Hypothalamus (tissue), 51 donors: ENCODE measurements at places on chromosomes 5 and 9.

- DNase-seq, result no peak
Measured at GRCh38 chr9:37215830-37216229, 95.5 kb downstream of the ZCCHC7 start.

DNA sequence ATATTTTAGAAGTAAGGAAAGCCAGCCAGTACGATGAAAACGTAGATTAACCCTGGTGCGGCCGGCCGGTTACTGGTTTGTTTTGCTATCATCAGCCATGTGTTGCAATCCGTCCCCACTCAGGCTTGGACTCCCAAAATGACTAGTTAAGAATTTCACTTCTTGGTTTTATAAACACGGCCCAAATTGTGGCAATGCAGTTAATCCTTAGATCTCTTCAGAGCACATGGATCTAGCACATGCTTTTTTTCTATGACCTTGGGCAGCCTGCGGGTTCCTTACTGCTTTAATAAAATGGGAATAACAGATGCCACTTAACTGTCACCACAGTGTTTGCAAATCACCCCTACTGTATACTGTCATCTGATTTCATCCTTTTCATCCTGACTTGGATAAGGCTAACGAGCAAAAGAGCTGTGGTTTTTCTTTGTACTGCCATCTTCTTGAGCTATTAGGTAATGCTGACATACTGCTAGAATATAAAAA, 1.5 kb downstream of the NDFIP1 start:
- no peak for DNase-seq

DNA sequence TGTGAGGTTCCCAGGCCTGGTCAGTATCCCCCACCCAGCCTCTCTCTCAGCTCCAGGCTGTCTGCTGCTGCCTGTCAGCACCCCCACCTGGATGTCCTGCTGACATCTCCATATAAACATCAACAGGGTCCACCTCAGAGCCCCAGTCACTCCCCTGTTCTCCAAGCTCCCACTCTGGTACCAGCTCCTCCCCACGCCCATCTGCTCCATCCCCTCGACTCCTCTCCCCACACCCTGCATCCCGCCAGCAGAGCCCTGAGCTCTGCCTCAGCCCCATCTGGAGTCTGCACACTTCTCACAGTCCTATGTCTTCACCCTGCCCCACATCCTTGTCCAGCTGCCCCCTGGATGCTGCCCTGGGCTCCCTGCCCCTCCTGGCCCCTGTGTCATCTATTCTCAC, 67.7 kb upstream of the LRRTM2 start:
- DNase-seq, result no peak

GRCh38 chr5:160899735-160900134, 47.7 kb upstream of the ATP10B start:
- DNase-seq, result no peak

DNA sequence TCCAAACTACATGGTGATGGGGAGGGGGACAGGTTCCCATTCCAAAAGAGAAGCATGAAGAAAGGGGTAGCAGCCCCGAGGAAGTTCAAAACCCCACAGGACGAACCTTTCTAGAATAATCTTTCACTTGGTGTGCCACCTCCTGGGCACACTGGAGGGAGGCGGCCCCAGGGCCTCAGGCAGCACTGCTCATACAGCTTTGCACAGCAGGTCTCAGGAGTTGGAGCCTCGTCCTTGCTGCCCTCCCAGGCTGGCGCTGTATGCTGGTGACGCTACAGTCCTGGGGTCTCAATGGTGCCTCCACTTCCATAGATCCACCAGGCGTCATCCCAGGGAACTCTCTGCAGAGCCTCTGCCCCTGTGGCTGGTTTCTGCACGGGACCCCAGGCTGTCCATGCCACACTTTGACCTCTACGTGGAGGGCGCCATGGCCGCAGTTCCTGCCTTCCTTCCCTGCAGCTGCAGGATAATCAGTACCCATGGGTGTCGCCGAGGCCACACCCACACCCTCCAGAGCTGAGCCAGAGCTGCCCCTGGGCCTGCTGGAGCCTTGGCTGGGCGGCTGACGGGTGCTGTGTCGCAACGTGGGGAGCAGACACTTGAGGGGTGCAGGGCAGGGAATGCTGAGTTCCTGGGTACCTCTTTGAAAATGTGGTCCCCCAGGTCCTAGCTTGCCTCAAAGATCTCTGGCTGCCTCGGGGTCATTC, 95.3 kb downstream of the COL5A1 start:
- DNase-seq, result no peak

GRCh38 chr9:76964612-76965011, 54.8 kb upstream of the FOXB2 start:
- DNase-seq, result no peak

GRCh38 chr5:177992466-177992865, 3.6 kb downstream of the PROP1 start:
- no peak for DNase-seq

DNA sequence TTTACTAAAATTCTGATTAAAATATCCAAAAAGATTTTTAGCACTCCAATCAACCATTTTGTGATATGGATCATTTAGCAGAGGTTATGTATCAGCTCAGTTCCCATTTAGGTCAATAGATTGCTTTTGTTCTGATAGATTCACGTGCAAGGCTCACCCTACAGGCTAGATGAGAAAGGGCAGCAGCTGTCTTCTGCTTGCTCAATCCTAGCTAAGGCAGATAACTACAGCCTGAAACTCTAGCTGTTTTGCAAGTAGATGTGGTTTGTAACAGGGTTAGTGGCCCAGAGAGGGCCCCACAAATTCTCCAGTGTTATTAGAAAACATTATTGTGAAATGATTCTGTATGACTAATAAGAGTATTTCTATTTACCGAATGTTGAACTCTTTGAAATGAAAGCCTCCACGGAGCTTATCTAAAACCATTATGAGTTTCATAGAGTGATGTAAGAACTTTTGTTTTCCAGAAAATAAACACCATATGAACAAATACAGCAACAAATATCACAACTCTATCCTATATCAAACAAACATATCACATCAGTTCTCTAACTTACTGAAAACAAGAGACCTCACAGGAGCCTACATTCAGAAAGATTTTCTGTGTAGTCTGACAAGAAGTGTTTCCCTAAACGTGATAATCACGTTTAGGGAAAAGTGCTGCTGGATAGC, 841.9 kb upstream of the ACO1 start:
- no peak for DNase-seq

GRCh38 chr9:135584371-135584770, 22.8 kb downstream of the PAEP start:
- DNase-seq, result no peak

GRCh38 chr9:35741740-35742139, 7.3 kb downstream of the GBA2 start:
- DNase-seq, result no peak

- no peak for DNase-seq
Measured at GRCh38 chr9:10127867-10128266, 484.9 kb downstream of the PTPRD start.

DNA sequence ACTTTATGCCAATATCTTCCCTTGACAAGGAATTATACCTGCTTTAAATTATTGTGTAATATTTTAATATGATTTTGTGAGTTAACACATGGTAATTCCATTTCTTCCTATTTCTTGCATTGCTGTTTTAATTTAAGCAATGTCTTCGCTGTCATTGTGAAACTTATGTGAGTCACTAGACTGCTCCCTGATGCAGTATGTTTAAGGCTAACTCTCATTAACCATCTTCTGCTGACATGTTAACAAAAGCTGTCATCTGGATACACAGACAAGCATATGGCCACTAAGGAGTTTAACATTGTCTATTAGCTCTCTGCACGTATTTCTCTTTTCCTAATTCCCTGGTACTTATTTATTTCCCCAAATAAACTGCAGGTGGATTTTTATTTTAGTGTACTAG, 980.8 kb upstream of the CTNND2 start:
- DNase-seq, result no peak

- DNase-seq, result no peak
Measured at GRCh38 chr5:34488984-34489383, 167.1 kb upstream of the RAI14 start.

GRCh38 chr5:170560938-170561337, 57.1 kb downstream of the KCNIP1 start:
- no peak for DNase-seq

DNA sequence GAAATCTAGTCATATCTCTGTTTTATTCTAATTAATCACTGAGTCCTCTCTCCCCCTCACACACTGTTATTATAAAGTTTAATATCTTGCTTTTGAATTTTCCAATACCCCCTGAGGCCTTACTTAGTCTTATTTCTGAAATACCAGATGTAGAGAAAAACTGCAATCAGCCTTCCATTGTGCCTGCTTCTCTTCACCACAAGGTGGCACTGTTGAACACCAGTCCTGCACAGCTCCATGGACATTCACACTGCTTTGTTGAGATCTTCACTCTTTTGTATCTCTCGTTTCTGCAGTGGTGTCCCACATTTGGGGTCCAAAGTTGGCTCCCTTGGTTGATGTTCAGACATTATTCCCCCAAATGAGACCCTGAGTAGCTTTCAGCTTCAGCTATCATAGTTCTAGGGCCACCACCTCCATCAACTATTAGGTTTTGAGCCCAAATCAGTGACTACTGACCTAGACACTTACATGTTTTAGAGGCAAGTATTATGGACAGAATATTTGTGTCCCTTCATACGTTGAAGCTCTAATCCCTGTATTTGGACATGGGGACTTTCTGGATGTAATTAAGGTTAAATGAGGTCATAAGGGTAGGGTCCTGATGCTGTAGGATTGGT, 24.3 kb downstream of the BOD1 start:
- DNase-seq, result no peak

DNA sequence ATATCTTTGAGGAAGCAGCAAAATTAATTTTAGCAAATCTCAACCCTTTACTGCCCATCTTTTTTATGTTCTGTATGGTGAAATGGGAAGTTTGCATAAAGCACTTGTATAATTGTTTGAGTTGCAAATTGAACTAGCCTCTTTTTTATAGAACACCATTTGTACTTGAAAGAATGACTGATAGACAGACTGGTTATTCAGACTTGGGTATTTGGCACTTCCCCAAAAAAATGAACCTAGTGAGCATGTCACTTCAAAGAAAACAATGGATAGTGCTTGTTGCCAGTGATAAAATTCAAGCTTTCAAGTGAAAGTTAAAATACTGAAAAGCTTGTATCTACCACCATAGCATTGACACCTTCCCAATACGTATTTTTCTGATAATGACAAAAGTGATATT, 115.8 kb downstream of the ERCC6L2 start:
- DNase-seq, result no peak

DNA sequence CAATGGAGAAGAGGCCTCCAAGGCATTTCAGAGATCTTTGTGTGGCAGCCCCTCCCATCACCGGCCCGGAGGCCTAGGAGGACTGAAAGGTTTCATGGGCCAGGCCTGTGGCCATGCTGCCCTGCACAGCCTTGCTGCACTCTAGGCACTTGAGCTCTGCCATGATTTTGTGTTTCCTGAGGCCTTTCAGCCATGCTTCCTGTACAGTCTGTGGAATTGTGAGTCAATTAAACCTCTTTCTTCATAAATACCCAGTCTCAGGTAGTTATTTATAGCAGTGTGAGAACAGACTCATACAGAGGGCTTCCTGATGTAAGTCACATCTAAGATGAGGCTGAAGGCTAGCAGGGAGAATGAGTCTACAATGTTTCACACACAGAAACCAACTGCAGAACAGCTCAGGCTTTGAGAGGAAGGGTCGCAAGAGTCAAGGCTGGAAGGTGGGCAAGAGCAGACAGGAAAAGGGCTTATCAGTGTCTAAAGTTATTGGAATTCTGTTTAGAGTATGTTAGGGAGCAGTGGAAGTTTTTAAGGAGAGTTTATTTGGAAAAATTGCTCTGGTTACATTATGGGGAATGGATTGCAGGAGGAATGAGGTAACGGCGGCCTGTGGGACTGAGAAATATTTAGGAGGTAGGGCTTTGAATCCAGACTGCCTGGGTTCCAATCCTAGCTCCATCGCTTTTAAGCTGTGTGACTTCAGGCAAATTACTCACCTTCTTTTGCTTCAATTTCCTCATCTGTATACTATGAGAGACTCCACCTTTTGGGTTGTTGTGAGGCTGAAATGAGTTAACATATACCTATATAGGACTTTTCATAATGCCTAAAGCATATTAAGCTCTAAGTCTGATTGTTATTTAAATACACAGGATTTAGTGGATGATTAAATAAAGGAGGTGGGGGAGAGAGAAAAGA, 291.2 kb downstream of the CWC27 start:
- no peak for DNase-seq

DNA sequence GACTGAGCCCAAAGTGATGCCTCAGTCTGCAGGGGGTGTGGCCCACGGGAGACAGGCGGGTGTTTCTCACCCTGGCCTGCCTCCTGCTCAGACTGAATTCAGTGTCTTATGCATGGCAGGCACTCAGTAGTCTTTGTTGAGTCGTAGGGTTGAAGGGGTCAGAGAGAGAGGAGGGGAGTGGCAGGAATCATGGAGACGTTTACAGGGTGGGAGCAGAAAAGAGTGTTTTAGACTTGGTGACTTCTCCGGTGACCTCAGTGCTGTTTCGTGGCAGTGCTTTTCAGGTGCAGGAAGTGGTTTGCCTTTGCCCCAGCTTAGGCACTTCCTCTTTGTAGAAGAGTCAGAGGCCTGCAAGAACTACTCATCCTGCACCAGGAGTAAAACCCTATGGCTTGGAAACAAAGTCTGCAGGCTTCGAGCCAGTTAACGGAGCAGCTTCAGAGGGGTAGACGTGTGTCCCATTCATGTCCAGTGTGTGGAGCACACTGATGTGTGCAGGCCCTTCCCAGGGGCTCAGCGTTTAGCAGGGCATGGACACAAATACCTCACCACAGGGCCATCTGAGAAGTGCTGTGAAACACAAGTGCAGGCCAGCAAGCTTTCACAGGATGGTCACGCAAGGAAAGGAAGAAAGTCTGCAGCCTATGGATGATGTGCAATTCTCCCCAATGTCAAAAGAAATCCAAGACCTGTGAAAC, 24.5 kb upstream of the SEMA4D start:
- no peak for DNase-seq

GRCh38 chr9:136960938-136961275, 8.8 kb downstream of the LCN12 start:
- DNase-seq, result no peak

GRCh38 chr9:105515811-105516413, 42.0 kb upstream of the FKTN start:
- no peak for DNase-seq

- no peak for DNase-seq
Measured at GRCh38 chr5:117496801-117497200, 922.2 kb upstream of the SEMA6A start.

DNA sequence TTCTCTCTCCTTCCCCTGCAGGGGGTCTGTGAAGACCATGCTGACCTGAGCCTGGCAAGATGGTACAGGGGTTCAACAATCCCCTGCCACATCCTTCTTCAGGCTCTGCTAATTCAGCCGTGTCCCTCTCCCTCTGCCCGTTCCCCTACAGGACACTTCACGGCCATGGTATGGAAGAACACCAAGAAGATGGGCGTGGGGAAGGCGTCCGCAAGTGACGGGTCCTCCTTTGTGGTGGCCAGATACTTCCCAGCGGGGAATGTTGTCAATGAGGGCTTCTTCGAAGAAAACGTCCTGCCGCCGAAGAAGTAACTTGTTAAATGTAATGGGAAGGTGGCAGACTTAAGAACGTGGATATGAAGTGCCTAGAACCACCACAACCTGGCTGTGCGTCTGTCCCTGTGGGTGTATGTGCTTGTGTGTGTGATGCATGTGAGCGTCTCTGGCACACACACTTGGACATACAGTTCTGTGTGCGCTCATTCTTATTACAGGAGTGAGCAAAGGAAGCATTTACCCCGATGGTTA, 6.9 kb upstream of the CCIN start:
- no peak for DNase-seq

GRCh38 chr5:142609142-142609541, 76.7 kb downstream of the FGF1 start:
- no peak for DNase-seq
